ENCODE measurements at places on chromosomes 3 and 15. TPM values are rescaled to one million over a fixed set of nuclear protein-coding genes. Genes with fewer than 3 reads are reported as not detected.

GADL1 gene
- not detected for total RNA-seq

PLCB2 gene
- 173 TPM for total RNA-seq

- H3K27ac ChIP-seq: no peak overlapping the region
- no peak overlapping the region for H3K4me3 ChIP-seq
- no peaks in the 10 kb centered on the region for H3K36me3 ChIP-seq
- no peak for DNase-seq
Observed at GRCh38 chr3:61839256-61839655, 277.9 kb downstream of the PTPRG start.

GRCh38 chr3:12797892-12798558 lies 1.5 kb downstream of the CAND2 start:
- no peaks in the 10 kb centered on the region for H3K4me1 ChIP-seq
- H3K27ac ChIP-seq: no peak overlapping the region
- no peak overlapping the region for H3K4me3 ChIP-seq
- H3K27me3 ChIP-seq: peaks cover 24% of the 10 kb centered on the region
- no peaks in the 10 kb centered on the region for H3K36me3 ChIP-seq
- no peak for DNase-seq

AADACL2 gene
- not detected for total RNA-seq

- peaks cover 4% of the 10 kb centered on the region for H3K36me3 ChIP-seq
- H3K27ac ChIP-seq: no peak overlapping the region
- H3K27me3 ChIP-seq: no peaks in the 10 kb centered on the region
- H3K4me3 ChIP-seq: no peak overlapping the region
Observed at GRCh38 chr3:114902691-114903101, 244.4 kb downstream of the ZBTB20 start.

GRCh38 chr3:155585384-155585783 lies 159.5 kb downstream of the PLCH1 start:
- no peak overlapping the region for H3K27ac ChIP-seq
- no peak for DNase-seq
- no peaks in the 10 kb centered on the region for H3K36me3 ChIP-seq
- peaks cover 6% of the 10 kb centered on the region for H3K4me1 ChIP-seq
- H3K4me3 ChIP-seq: no peak overlapping the region

DNA sequence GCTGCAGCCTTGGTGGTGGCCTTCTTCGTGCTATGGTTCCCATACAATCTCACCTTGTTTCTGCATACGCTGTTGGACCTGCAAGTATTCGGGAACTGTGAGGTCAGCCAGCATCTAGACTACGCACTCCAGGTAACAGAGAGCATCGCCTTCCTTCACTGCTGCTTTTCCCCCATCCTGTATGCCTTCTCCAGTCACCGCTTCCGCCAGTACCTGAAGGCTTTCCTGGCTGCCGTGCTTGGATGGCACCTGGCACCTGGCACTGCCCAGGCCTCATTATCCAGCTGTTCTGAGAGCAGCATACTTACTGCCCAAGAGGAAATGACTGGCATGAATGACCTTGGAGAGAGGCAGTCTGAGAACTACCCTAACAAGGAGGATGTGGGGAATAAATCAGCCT lies 10.4 kb downstream of the CYP8B1 start:
- H3K4me1 ChIP-seq: no peaks in the 10 kb centered on the region
- H3K27ac ChIP-seq: no peak overlapping the region
- no peak for DNase-seq

CPN2 gene
- not detected for total RNA-seq

TRH gene
- total RNA-seq: not detected

GRCh38 chr15:77985031-77985930 lies 92.2 kb downstream of the TBC1D2B start:
- H3K36me3 ChIP-seq: no peaks in the 10 kb centered on the region
- peaks cover 5% of the 10 kb centered on the region for H3K4me1 ChIP-seq
- H3K27me3 ChIP-seq: peaks cover 4% of the 10 kb centered on the region

GRCh38 chr3:51955893-51956770 lies 951 bp downstream of the GPR62 start:
- H3K4me3 ChIP-seq: peak overlapping the region; percentile 19
- peak; percentile 60 for DNase-seq
- no peak overlapping the region for H3K27ac ChIP-seq
- peaks cover 2% of the 10 kb centered on the region for H3K36me3 ChIP-seq

UROC1 gene
- total RNA-seq: not detected

CSPG5 gene
- 0.43 TPM for total RNA-seq

DNA sequence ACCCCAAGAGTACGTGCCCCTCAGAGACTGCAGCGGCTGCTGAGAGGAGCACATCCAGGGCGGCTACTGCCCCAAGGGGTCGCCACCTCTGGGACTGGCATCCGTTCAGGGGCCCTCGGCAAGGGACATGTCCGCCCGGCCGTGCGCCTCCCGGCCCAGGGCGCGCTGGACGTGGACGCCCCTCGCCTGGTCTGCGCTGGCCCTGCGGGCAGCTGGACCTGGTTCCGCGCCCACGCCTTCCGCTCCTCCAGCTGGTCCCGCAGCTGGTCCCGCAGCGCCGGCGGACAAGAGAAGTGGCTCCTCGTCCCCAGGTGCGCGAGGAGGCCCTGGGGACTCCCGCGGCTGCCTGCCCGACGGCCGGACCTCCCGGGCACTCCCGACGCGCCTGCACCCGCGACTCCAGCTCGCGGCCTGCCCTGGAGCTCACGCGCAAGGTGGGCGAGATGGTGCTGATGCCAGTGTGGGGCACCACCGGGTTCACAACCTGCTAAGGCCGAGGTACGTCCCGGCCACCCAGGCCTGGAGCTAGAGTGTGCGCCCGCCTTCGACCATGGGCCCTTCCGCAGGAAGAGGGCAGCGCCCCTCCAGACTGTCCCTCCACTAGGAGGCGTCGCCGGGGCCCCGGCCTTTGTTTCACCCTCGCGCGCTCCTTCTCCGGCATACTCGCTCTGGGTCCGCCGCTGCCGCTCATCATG lies 14.4 kb upstream of the GP9 start:
- peaks cover 17% of the 10 kb centered on the region for H3K27me3 ChIP-seq
- H3K27ac ChIP-seq: no peak overlapping the region
- no peak overlapping the region for H3K4me3 ChIP-seq
- peaks cover 8% of the 10 kb centered on the region for H3K36me3 ChIP-seq

DNA sequence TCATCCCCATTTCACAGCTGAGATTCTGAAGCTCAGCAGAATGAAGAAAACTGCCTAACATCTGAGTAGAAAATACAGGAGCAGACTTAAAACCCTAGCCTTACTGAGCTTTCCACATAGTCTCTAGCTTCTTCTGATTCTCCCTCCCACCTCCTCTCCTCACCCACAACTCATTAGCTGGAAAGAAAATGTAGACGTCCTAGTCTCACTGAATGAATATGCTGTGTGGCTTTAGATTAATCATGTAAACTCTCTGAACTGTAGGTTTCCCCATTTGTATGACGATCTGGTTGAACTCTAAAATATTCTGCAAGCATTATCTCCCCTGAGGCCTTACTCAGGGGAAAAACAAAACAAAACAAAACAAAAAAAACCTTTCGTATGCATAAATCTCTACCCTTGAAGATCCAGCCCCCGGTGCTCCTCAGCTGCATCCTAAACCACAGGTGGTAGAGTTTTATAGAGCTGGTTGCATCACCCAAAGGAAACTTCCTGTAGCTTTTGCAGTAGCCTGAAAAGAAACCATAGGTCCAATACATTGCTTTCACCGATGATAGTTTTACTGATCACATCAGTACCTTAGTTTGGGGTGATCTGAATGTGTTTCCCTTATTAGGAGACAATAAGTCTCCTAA lies 40.6 kb downstream of the FOXB1 start:
- H3K4me3 ChIP-seq: peak overlapping the region; percentile 41
- H3K36me3 ChIP-seq: peaks cover 4% of the 10 kb centered on the region
- peaks cover 23% of the 10 kb centered on the region for H3K4me1 ChIP-seq
- peaks cover 9% of the 10 kb centered on the region for H3K27me3 ChIP-seq
- no peak for DNase-seq

- no peaks in the 10 kb centered on the region for H3K27me3 ChIP-seq
- H3K36me3 ChIP-seq: no peaks in the 10 kb centered on the region
- H3K4me1 ChIP-seq: peaks cover 11% of the 10 kb centered on the region
- H3K27ac ChIP-seq: no peak overlapping the region
- DNase-seq: no peak
Observed at GRCh38 chr3:30752970-30753369, 141.5 kb downstream of the GADL1 start.

DNA sequence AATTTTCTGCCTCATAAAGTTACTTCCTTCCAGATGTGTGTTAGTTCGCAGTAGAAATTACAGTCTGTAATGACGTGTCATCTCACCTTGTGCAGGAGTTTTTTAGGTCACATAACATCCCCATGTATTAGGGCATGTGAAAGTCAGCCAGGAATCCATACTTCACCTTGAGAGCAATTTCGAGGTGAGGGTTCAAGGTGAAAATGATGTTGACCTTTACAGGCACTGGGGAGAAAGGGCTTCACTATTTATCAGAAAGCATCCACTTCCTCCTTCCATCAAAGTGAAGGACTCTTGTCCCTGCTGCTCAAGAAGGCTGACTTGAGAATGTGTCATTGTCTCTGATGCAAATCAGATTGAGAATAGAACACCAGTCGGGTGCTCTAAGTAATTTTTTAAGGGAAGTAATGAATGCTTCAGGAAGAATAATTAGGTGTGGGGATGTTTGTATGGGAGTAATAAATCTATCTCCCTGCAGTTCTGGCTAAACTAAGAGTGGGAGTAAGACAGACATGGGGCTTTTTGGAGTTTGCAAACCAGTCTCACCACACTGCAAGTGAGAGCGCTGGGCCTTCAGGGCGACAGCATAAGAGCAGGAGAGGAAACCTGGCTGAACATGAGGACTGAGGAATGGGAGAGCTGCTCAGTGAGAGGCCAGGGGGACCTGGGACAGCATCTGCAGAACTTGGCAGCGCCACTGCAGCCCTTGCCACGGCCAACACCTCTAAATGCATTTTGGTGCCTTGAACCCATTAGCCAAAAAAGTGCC lies 85.9 kb upstream of the IL12A start:
- no peaks in the 10 kb centered on the region for H3K4me1 ChIP-seq
- peaks cover 11% of the 10 kb centered on the region for H3K27me3 ChIP-seq
- no peak overlapping the region for H3K27ac ChIP-seq

GOLGA6L22 gene
- total RNA-seq: not detected

DNA sequence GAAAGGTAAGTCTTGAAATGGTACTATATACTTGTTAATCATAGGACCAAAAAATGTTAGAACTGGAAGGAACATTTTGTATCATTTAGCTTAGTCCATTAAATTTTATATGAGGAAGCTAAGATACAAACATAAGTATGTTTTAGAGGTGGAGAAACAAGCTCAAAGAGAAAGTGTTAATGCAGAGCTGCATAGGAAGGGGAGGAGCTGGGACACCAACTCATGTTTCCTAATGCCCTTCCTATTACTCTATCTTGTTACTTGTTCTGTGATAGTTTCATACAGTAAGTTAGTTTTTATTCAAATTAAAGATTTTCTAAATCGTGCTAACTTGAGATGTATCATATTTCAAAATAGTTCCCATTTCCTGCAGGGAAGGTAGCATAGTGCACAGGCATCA lies 7.4 kb downstream of the SLC35A5 start:
- H3K4me1 ChIP-seq: peaks cover 4% of the 10 kb centered on the region
- no peak for DNase-seq
- H3K27ac ChIP-seq: no peak overlapping the region
- peak overlapping the region; percentile 22 for H3K4me3 ChIP-seq
- H3K27me3 ChIP-seq: no peaks in the 10 kb centered on the region

DNA sequence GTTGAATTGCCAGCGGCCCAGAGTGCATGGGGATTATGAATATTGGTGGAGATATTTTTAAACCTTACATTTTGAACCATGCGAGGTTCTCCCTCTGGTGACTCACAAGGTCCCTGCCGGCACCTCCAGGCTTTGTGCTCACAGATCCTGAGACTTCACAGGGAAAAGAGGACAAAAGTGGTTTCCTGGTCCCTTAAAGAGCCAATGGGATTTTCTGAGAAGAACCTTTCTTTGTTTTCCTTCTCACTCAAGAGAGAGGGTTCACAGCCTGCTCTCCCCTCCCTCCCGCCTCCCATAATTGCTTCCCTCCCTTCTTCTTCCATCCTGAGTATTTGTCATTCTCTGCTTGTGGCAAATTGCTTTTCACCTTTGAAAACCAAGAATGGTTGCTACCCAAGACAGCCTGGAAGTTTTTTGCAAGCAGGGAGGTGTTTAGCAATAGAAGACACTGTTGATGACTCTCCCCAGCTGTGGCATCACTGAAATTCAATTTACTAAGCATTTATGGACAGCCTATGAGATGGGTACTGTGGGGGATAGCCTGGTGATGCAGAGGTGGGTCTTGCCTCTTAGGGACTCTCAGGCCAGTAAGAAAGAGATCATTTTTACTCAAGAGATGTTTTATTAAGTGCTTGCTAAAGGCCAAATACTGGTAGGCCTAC lies 76.6 kb downstream of the CPN2 start:
- no peak overlapping the region for H3K4me3 ChIP-seq
- H3K4me1 ChIP-seq: peaks cover 2% of the 10 kb centered on the region
- no peak for DNase-seq
- peaks cover 7% of the 10 kb centered on the region for H3K27me3 ChIP-seq
- no peaks in the 10 kb centered on the region for H3K36me3 ChIP-seq

HDDC3 gene
- 29.2 TPM for total RNA-seq

RHCG gene
- not detected for total RNA-seq

GRCh38 chr3:100516838-100517237 lies 24.4 kb downstream of the TMEM45A start:
- no peaks in the 10 kb centered on the region for H3K36me3 ChIP-seq
- H3K4me1 ChIP-seq: no peaks in the 10 kb centered on the region
- no peak overlapping the region for H3K4me3 ChIP-seq

TM6SF1 gene
- 14.3 TPM for total RNA-seq

GRCh38 chr15:45637141-45637540 lies 2.3 kb downstream of the SQOR start:
- H3K27ac ChIP-seq: peak overlapping the region; percentile 97
- no peaks in the 10 kb centered on the region for H3K27me3 ChIP-seq
- peaks cover 40% of the 10 kb centered on the region for H3K4me1 ChIP-seq
- DNase-seq: no peak

GRCh38 chr3:41753651-41754050 lies 208.3 kb downstream of the ULK4 start:
- H3K27me3 ChIP-seq: no peaks in the 10 kb centered on the region
- no peak overlapping the region for H3K4me3 ChIP-seq
- DNase-seq: no peak
- peaks cover 12% of the 10 kb centered on the region for H3K4me1 ChIP-seq
- H3K36me3 ChIP-seq: peaks cover 5% of the 10 kb centered on the region

DNA sequence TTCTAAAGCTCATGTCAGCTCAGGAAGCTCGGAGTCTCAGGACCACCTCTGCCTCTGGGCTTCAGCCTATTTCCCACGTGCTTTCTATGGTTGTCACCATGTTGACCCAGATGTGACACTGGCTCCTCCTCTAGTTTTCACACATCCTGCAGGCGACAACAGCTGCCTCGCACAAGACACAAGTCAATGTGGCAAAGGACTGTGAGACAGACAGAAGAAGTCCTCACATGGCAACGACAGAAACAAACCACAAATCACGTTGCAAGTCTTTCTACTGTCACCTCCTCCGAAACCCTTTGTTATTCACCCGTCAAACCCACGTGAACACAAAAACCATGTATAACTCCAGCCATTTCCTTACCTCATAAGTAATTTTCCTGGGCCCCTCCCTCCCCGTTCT lies 194.5 kb downstream of the MEX3B start:
- H3K27me3 ChIP-seq: peaks cover 2% of the 10 kb centered on the region
- no peaks in the 10 kb centered on the region for H3K36me3 ChIP-seq
- no peak overlapping the region for H3K27ac ChIP-seq

- no peak overlapping the region for H3K4me3 ChIP-seq
- H3K27ac ChIP-seq: no peak overlapping the region
- no peak for DNase-seq
- no peaks in the 10 kb centered on the region for H3K36me3 ChIP-seq
- H3K27me3 ChIP-seq: peaks cover 5% of the 10 kb centered on the region
Observed at GRCh38 chr15:69496001-69496400, 43.4 kb downstream of the RPLP1 start.

Data from activated naive CD8-positive, alpha-beta T cell treated with anti-CD3 and anti-CD28 coated beads, Interleukin-2, amount 10 ng/mL, durations not matched to agents 7 days and 5 days (primary cell).